Colonic mucosa (tissue), 4 donors: ENCODE measurements at places on chromosomes 2 and 18.

DNA sequence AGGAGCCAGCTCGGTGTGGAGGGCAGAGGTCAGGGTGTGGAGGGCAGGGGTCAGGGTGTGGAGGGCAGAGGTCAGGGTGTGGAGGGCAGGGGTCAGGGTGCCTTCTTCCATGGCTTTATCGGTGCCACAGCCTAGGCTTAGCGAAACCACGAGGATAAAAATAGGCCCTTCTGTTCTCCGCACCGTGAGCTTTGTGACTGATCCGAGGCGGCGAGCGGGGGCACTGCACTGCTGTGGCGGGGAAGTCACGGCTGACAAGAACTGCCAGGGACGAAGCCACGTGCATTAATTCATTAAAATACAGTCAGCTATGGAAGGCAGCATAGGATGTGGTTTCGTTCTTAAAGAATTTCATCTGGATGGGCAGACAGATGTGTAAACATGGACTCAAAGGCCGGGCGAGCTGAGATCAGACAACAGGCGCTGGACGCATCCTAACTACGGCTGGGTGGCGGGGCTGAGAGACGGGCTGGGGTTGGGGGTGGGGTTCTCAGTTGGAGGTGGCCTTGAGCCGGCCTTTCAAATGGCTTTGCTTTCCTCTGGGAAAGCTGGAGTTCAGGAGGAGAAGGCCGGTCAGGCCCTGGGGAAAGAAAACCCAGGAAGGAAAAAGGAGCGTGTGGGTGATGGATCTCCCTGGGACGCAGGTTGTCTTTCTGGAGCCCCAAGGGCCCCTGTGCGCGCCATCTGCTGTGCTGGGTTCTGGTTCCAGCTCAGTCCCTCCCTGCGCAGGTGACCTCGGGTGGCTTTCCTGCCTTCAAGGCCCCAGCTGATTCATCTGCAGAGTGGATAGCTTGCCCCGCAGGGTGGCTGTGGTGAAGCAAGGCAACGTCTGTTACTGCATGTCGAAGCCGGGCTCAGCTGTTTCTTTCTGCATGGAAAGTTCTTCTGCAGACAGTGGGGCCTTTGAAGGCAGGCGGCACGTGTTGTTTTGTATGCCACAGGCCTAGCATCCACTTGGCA lies 958 bp upstream of the ALLC start:
- DNase-seq: no peak

DNA sequence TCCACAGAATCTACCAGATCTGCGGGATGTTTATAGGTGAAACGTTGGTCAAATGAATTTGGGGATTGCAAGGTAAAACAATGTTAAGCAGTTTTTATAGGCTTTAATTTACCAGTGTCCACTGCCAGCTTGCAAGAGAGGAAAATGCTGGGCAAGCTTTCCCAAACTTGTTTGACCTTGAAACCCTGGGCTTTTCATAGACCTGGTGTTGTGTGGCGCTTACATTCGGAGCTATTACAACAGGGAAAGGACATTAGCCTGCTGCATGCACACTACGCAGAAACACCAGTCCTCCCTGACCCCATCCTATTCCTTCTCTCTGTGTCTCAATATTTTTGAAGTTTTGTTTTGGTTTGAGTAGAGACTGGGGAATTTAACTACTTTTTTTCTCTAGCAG lies 59.6 kb upstream of the AGPS start:
- no peak for DNase-seq

DNA sequence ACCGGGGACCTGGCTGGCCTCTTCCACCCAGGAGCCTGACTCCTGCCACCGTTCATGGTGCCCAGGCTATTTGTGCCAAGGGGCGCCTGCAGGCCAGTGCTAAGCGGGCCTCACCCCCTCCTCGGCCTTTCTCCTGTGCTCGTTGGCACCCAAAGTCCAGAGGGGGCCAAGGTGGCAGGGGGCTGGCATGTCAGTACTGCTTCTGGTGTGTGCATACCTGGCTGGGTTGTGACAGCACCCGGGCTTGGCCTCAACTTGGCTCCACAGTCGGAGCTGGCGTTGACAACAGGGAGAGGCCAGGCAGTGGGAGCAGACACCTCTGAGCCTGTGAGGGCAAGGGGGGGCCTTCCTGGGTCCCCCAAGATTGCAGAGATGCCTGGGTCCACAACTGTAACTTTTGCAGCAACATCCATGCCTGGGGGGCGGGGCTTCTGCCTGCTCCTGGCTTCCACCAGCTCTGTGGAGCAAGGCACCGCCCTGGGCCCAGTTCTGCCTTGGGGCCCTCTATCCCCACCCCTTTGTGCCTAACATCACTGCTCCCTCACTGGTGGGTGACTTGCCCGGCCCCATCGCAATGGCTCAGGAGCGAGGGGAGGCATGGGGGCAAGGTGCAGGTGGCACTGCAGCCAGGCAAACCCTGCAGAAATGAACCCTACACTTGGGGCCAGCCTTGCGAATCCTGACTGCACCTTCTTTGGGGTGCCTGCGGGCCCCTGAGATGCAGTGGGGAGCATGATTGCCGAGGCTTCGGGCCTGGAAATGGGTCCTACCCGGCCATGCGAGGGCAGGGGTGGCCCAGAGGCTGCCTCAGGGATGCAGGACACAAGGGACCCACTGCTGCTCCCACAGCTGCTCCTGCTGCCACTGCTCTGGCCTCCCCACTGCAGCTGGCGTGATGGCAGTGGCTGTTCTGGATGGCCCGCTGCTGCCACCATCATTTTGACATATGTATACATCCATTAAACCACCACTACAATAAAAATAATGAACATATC lies 35.9 kb downstream of the PTPN4 start:
- no peak for DNase-seq

- no peak for DNase-seq
These were observed 135.5 kb upstream of the FANCL start for GRCh38 chr2:58376592-58376991.

DNA sequence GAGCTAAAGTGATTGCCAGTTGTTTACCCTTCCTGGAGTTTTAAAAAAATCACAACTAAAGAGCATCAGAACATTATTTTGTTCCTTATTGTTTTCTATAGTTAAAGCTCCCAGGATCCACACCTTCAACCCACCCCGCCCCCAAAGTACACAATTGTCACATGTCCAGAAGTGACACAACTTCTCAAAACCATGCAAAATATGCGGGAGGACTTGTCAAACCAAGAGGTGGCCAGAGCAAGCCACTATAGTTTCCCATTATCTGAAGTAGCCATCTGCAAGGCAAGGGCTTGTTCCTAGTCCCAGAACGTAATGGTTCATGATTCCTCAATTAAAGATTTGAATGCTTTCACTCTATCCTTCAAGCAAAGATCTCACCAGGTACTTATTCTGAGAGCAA lies 9.9 kb upstream of the INO80C start:
- no peak for DNase-seq

DNA sequence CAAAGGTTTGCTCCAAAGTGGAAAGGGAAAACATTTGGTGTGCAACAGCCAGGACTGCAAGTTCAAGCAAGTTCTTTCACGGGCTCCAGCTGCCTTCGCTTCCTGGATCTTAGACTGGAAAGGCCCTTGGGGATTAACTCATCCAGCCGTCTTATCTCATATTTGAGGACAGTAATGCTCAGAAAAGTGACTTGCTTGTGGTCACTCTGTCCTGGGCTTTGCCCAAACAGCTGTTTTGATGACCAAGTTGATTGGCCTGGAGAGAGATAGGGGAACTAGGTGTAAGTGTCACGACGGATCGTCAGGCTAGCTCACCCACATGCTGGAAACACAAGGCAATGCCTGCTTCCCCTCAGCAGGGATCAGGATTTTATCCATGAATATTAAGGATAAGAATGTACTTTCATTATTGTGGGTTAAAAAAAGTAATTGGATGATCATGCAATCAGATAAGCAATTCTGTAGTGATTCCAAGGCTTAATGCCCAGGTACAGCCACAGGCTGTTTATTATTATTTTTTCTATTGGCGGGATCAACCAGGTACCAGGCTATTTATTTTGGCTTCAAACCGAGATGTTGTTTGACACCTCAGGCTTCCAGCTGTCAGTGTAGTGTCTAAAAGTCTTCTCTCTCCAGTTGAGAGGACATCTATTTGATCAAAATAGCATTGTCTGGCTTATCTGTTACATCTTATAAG lies 162.5 kb upstream of the EPAS1 start:
- DNase-seq: no peak

GRCh38 chr2:185507719-185508118 lies 230.9 kb upstream of the FSIP2 start:
- no peak for DNase-seq
